ENCODE measurements at places on chromosomes 12 and 14. TPM values are rescaled to one million over a fixed set of nuclear protein-coding genes. Genes with fewer than 3 reads are reported as not detected.

- no peak overlapping the region for H3K4me3 ChIP-seq
- no peaks in the 10 kb centered on the region for H3K27me3 ChIP-seq
- no peaks in the 10 kb centered on the region for H3K36me3 ChIP-seq
- H3K27ac ChIP-seq, result no peak overlapping the region
Observed at GRCh38 chr12:85825746-85826145, 10.5 kb downstream of the RASSF9 start.

DNA sequence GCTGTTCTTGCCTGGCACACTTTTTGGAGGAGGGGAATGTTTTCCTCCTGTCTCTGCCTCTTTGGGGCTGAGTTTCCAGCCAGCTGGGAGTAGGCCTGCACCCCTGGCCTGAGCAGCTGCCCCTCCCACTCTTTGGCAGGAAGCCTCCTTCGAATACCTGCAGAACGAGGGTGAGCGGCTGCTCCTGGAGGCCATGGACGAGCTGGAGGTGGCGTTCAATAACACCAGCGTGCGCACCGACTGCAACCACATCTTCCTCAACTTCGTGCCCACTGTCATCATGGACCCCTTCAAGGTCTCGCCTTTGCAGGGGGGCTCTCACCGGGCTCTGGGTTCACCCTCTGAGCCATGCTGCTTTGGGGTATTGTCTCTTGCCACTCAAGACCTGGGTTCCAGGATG, 69.4 kb downstream of the FOXN4 start:
- peaks cover 91% of the 10 kb centered on the region for H3K36me3 ChIP-seq
- H3K27me3 ChIP-seq, result no peaks in the 10 kb centered on the region
- H3K27ac ChIP-seq, result no peak overlapping the region
- no peaks in the 10 kb centered on the region for H3K4me1 ChIP-seq
- DNase-seq, result no peak

DNA sequence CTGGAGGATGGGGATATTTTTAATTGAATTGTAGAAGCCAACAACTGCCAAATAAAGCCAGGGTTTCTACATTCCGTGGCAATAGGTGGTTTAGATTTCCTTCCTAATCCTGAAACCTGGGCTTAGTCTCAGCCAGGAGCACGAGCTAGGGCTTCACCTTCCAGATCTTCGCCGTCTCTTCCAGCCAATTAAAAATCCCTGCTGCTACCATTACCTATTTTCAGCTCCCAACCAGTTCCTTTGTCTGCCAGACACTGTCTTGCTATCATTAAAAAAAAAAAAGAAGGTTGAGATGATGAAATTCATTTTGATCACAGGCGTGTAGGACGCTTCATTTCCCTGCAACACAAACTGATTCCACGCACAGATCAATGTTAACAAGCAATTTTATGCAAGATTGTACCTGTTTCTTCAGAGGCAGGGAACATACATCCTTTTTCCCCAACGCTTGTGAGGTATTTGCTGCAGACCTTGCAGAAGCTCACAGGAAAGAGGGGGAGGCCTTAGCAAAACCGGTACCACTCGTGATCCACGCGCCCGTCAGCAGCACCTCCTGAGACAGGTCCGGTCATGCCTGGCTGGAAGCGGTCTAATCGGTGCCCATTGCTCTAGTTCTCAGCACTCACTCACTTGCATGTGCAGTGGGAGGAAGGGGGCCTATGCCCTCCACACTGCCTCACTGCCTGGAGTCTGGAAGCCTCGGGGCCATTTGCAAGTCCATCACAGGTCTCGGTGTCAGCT, 65.1 kb downstream of the SLC6A12 start:
- H3K4me3 ChIP-seq, result no peak overlapping the region
- no peak overlapping the region for H3K27ac ChIP-seq
- no peak for DNase-seq
- H3K27me3 ChIP-seq, result no peaks in the 10 kb centered on the region
- H3K36me3 ChIP-seq, result no peaks in the 10 kb centered on the region

DNA sequence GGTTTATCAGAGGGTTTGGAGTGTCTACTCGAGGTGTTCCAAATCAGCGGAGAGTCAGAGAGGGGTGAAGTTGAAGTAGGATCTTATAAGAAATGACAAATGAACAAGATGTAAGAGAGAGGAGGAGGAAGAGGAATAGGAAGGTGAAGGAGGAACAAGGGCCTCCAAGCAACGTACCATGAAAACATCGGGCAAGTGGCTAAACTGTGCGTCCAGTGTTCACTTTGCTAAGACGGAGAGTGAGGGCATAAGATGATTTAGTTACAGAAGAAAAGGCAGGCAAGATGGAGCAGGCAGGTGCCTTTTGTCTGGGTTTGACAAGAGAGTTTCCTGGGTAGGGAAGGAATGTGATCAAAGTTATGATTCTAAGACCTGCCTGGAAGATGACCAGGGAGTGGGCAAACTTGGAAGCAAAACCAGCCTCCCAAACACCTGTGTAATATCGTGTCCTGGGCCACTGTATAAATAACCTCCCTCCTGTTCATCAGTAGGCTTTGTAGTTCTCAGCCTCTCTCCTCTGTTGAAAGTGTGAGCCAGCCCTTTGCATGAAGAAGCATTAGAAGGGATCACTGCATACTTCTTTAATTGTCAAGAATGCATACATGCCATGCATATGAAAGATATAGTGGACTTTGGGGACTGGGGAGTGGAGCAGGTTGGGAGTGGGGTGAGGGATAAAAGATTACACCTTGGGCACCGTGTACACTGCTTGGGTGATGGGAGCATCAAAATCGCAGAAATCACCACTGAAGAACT, 111.4 kb downstream of the ZFP36L1 start:
- H3K36me3 ChIP-seq, result no peaks in the 10 kb centered on the region
- no peaks in the 10 kb centered on the region for H3K27me3 ChIP-seq
- no peak for DNase-seq

Gene ZNF664
- 92.3 TPM for total RNA-seq

DNA sequence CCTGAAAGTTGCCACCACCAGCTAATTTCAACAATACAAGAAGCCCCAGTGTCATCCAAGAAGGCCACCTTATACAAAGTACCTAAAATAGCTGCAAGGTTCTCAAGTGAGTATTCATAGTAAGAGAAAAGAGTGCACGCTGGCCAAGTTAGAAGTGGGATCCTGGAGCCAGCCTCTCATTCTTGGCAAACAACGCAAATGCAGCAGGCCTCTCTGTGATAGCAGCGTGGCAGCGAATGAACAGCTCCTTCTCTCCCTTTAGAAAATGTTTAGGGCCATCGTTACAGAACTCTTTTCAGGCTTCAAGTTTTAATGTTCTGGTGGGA, 78.0 kb upstream of the IFNG-AS1 start:
- H3K36me3 ChIP-seq, result no peaks in the 10 kb centered on the region
- no peaks in the 10 kb centered on the region for H3K4me1 ChIP-seq
- H3K4me3 ChIP-seq, result no peak overlapping the region
- no peak overlapping the region for H3K27ac ChIP-seq
- no peak for DNase-seq

Gene POTEM
- total RNA-seq, result not detected

DNA sequence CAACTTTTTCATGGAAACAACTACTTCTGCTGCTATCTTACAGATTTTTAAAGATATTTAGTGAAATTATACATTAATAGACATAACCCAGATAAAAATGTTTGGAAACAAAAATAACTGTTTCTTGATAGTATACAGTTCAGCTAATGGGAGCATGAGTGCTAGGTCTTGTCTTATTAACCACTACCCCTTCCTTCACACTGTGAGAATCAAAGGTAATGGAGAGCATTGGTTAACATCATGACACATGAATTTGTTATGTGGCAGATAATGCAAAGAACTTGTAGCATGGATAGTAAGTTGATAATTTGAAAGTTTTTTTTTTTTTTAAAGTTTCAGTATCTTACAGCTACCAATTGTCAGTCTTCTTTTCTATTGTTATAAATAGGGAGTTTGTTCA, 44.2 kb downstream of the CCDC91 start:
- H3K4me1 ChIP-seq, result peaks cover 15% of the 10 kb centered on the region
- no peak overlapping the region for H3K4me3 ChIP-seq
- H3K36me3 ChIP-seq, result no peaks in the 10 kb centered on the region
- no peak for DNase-seq

Gene RNU7-1
- total RNA-seq, result not detected

Gene RAD52
- 13.3 TPM for total RNA-seq

- no peak overlapping the region for H3K27ac ChIP-seq
- H3K4me1 ChIP-seq, result peaks cover 13% of the 10 kb centered on the region
- no peaks in the 10 kb centered on the region for H3K36me3 ChIP-seq
- no peaks in the 10 kb centered on the region for H3K27me3 ChIP-seq
Observed at GRCh38 chr12:12008232-12008850, 62.4 kb upstream of the BCL2L14 start.

- no peak overlapping the region for H3K4me3 ChIP-seq
- H3K27ac ChIP-seq, result no peak overlapping the region
- no peak for DNase-seq
- H3K36me3 ChIP-seq, result no peaks in the 10 kb centered on the region
- no peaks in the 10 kb centered on the region for H3K27me3 ChIP-seq
Observed at GRCh38 chr12:3105690-3106479, 28.7 kb downstream of the TSPAN9 start.

DNA sequence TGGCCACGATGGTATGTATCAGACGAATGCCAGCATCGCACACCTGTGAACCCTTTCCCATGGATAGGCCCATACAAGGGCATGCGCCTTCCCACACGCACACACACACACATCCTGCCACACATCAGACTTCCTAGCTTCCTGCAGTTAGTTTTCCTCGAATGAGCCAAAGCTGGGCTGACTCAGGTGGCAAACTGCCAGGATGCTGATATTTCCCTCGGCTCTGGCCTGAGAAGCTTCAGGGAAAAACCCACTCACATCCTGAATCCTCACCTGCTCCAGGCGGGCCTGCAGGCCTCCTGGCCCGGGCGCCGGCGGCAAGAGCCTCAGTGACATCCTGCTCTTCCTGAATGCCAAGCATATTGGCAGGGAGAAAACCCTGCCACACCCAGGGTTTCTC, 22.4 kb downstream of the CALM1 start:
- no peaks in the 10 kb centered on the region for H3K36me3 ChIP-seq
- DNase-seq, result no peak
- H3K4me1 ChIP-seq, result no peaks in the 10 kb centered on the region
- no peak overlapping the region for H3K4me3 ChIP-seq
- no peak overlapping the region for H3K27ac ChIP-seq
- no peaks in the 10 kb centered on the region for H3K27me3 ChIP-seq

GRCh38 chr14:89750281-89750755, 204.2 kb downstream of the EFCAB11 start:
- no peaks in the 10 kb centered on the region for H3K27me3 ChIP-seq
- H3K27ac ChIP-seq, result no peak overlapping the region
- H3K36me3 ChIP-seq, result no peaks in the 10 kb centered on the region
- no peaks in the 10 kb centered on the region for H3K4me1 ChIP-seq

GRCh38 chr12:28938056-28938455, 211.0 kb upstream of the FAR2 start:
- no peaks in the 10 kb centered on the region for H3K36me3 ChIP-seq
- no peaks in the 10 kb centered on the region for H3K4me1 ChIP-seq
- no peak overlapping the region for H3K27ac ChIP-seq
- no peaks in the 10 kb centered on the region for H3K27me3 ChIP-seq
- H3K4me3 ChIP-seq, result no peak overlapping the region

- H3K27ac ChIP-seq, result no peak overlapping the region
- no peaks in the 10 kb centered on the region for H3K36me3 ChIP-seq
- H3K4me3 ChIP-seq, result no peak overlapping the region
- H3K4me1 ChIP-seq, result no peaks in the 10 kb centered on the region
- DNase-seq, result no peak
Observed at GRCh38 chr12:5830111-5830510, 114.9 kb downstream of the ANO2 start.

DNA sequence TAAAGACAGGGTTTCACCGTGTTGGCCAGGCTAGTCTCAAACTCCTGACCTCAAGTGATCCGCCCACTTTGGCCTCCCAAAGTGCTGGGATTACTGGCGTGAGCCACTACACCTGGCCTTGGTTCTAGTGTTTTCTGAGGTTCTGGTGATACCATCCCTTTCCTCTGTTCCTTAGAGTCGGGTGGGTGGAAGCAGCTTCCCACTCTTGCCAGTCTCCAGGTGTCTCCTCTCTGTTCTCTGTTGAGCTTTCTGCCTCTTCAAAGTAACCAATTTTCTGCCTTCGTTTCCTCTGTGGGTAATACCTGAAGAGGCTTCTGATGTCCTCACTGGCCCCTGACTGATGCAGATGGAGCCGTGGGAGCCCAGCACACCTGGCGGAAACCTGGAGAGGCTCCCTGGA, 53.4 kb upstream of the LHX5 start:
- H3K36me3 ChIP-seq, result no peaks in the 10 kb centered on the region
- H3K27me3 ChIP-seq, result peaks cover 65% of the 10 kb centered on the region
- H3K4me3 ChIP-seq, result no peak overlapping the region

- no peaks in the 10 kb centered on the region for H3K27me3 ChIP-seq
- no peaks in the 10 kb centered on the region for H3K36me3 ChIP-seq
- DNase-seq, result no peak
- no peak overlapping the region for H3K27ac ChIP-seq
- H3K4me1 ChIP-seq, result no peaks in the 10 kb centered on the region
Observed at GRCh38 chr12:114826244-114826643, 142.3 kb upstream of the TBX3 start.

DNA sequence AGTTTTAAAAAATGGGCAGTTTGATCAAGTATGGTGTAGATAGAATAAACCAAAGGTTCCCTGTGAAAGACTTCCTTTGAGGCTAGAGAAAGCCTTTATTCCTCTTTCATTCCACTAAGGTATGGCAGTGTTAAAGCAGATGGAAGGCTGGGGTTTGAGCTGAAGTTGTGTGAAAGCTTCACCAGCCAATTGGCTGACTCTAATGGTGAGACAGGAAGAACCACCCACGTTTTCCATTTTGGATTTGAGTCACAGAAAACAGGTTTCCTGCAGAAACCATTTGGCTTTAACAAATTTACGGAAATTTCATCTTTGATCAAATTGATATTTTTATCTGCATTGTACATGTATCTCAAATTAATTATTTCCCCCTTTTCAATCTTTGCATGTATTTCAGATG, 455.0 kb downstream of the PCNX1 start:
- H3K36me3 ChIP-seq, result no peaks in the 10 kb centered on the region
- no peak overlapping the region for H3K4me3 ChIP-seq
- H3K27me3 ChIP-seq, result no peaks in the 10 kb centered on the region
- no peak overlapping the region for H3K27ac ChIP-seq
- no peak for DNase-seq
- H3K4me1 ChIP-seq, result peaks cover 28% of the 10 kb centered on the region

Gene KRT75
- total RNA-seq, result not detected

Gene THTPA
- total RNA-seq, result 15.5 TPM

Gene GPR84
- total RNA-seq, result 0.96 TPM

Gene MANSC4
- not detected for total RNA-seq

DNA sequence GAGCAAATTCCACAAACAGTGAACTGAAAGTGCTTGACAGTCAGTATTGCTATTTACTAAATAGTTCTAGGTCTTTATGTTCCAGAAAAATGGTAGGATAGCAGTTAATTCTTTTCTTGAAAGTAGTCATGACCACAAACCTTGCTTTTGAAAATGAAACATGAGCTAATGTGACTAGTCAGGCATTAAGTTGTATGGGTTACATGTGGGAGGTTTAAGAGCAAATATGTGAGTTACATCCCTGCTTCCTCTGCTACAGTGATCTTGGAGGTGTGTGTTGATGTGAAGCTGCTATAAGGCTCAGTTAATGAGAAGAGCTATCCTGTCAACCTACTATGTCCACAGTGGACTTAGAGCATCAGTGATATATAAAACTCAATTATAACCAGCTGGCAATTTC, 741.6 kb downstream of the FSCB start:
- DNase-seq, result no peak
- no peak overlapping the region for H3K4me3 ChIP-seq
- no peaks in the 10 kb centered on the region for H3K36me3 ChIP-seq
- no peaks in the 10 kb centered on the region for H3K4me1 ChIP-seq
- no peaks in the 10 kb centered on the region for H3K27me3 ChIP-seq
- no peak overlapping the region for H3K27ac ChIP-seq

GRCh38 chr12:64404470-64405256, 471 bp downstream of the XPOT start:
- H3K27ac ChIP-seq, result peak overlapping the region; percentile 96
- no peaks in the 10 kb centered on the region for H3K27me3 ChIP-seq
- peak; percentile 83 for DNase-seq
- H3K4me1 ChIP-seq, result peaks cover 11% of the 10 kb centered on the region
- H3K4me3 ChIP-seq, result peak overlapping the region; percentile 98
